SK-N-SH treated with all-trans-retinoic acid at 6 μM for 48 hours (cell line): ENCODE measurements at places on chromosomes 1 and 21.

DNA sequence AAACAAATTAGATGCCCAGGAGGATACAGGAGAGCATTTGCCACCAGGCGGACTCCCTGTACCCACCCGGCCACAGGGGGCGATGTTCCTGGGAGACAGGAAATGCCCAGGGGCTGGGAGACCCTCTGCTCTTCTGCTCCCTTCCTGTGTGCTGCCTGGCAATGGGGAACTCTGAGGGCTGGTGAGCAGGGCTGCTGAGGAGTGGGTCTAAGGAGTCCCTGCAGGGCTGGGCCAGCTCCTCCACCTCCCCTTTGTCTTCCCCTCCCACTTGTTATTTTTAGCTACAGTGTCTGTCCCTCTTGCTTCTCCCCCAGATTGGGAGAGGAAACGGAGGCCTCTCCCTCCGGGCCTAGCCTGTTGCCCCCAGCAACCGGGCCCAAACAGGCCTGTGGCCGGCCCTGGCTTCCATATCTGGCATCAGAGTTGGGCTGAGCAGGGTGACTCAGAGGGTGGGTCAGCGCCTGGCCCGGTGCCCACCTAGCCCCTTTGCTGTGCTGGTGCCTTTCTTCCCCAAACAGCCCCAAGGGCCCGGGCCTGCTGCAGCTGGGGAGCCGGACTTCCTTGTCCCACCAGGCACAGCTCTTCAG is 11.6 kb downstream of the LMNA start:
- peak; percentile 35 for ATAC-seq

DNA sequence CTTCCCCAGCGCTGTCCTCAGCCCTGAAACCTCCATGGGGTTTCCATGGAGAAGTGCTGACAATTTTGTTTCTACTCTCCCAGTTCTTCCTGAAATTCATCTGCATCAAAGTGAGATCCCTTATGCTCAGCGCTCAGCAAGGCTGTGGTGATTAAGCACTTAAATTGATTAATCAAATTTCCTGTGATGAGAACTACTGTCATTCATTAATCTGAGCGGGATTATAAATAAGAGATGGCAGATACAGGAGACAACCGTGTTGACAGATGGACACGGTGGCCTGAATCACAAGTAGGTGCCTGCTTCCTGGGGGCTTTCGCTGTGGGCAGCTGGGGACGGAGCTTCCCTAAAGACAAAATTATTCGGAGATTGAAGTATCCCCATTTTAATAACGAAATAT is 329.1 kb upstream of the VAMP3 start:
- ATAC-seq, result no peak

DNA sequence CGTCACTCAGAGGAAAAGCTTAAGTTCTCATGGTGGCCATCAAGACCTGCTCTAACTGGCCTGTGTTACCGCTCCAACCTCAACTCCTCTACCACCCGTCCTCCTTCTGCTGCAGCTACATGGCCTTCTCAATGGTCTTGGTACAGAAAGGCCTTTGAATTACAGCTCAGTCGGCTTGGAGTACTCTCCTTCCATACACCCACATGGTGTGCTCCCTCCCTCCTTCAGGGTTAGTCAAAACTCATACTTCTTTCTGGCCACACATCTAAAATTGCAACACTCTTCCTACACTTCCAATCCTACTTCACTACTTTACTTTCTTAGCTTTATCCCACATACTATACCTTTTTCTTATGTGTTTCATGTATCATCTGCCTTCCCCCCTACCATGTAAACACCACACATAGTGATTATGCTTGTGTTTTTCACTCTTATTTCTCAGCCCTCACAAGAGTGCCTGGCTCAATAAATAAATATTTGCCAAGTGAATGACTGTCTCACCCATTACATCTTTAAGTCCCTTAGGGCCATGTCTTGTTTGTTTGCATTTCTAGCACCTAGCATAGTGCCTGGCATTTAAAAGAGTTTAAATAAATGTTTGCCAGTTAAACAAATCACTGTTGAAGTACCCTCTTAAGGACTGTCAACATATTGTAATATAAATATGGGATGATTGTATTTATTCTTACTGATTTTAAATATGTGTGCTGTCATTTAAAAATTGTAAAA is 37.6 kb upstream of the HMCN1 start:
- ATAC-seq, result no peak

DNA sequence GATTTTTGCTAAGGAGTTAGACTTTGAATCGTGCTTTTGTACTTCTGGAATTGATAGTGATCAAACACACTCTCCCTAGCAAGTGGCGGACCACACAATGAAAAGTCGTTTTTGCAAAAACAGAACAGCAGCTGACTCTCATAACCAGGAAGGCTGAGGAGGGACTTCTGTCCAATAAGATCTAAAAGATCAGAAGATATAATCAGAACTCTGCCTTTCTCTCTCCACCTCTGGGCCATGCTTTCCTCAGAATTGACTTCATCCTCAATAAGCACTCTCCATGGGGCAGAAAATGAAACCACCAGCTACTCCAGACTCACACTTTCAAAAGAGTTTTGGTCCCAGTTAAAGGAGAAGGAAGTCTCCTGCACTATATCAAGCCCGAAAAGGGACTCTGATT is 55.3 kb upstream of the SAMD13 start:
- ATAC-seq, result no peak

DNA sequence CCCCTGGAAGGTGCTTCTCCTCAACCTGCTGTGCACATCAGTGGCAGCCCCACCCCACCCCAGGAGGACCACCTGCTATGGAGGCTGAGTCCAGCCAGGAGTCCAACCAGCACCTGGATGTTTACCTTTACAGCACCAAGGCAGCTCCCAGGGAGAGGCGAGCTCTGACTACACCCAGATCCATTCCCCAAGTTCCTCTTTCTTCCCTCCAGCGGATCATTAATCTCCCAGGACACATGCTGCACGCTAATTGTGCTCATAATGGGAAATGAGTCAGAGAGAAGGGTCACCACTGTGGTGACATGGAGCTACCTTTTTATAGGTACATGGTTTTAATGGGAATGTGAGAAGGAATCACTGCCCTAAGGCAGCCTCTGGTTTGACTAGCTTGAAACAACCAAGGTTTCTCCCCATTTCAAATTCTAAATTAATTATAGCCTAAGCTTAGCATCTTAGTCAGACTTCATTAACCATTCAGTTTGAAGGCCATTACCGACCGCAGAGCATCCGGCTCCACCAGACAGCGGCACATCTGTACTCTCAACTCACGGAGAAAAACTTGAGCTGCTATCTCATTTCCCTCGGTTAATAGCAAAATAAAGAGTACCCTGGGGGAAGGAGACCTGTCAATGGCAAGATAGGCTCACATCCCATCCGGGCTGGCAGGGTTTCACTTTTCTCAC is 173.1 kb upstream of the GALNT2 start:
- no peak; the same call in 2 of the 3 replicates for ATAC-seq

GRCh38 chr1:104295511-104295910 is 545.8 kb downstream of the AMY1C start:
- ATAC-seq, result no peak

DNA sequence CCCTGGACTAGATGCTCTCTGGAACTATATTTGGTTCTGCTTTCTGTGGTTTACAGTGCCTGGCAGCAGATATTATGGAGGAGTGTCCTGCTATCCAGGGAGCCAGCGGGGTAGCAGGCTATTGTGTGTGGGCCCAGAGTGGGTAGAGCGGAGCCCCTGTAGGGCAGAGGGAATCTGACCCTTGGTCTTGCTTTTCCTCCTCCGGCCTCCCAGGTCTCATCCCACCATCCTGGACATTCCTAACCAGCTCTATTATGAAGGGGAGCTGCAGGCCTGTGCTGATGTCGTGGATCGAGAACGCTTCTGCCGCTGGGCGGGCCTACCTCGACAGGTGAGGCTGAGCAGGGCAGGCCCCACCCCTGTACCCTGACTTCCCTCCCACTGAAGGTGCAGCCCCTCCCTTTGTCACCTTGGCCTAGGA is 9.1 kb downstream of the RHOC start:
- ATAC-seq, result no peak

GRCh38 chr1:103424650-103425049 is 100.8 kb upstream of the RNPC3 start:
- ATAC-seq, result no peak
